ENCODE measurements at places on chromosomes 5 and 9.

DNA sequence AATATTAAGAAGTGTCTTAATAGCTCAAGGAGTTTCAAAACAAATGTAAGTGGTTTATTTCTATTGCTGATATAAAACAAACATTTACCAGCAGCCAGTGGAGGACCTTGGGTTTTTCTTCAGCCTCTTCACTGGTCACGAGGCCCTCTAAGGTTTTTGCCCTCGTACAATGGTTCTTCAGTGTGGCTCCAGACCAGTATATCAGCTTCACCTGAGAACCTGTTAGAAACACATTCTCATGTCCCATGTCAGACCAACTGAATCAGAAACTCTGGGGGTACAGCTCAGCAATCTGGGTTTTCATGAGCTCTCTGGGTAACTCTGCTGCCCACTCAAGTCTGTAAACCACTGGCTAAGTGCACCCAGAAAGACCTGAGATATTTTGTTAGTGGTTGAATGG, 12.9 kb downstream of the WWC1 start:
- no peak for DNase-seq

- no peak for DNase-seq
Observed at GRCh38 chr9:26463837-26464236, 428.8 kb downstream of the CAAP1 start.

- no peak for DNase-seq
Observed at GRCh38 chr5:143244000-143244736, 159.3 kb downstream of the NR3C1 start.

DNA sequence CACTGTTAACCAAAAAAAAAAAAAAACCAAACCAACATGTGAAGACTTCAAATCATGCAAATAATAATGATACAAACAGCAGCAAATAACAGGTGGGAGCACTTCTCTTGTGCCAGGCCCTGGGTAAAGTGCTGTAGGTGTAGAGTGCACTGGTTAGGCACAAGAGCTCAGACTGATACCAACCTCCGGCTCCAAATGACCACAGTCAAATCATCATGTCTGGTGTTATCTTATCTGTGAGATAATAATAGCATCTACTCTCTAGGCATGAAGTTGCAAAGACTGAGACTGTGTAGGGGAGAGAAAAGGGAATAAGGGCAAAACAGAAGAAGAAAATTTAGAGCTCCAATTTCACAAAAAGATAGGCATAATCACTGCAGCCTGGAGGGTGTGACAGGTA, 159.5 kb downstream of the ARL15 start:
- no peak for DNase-seq
